ENCODE measurements at places on chromosomes 4 and X.

- no peak for DNase-seq
Measured at GRCh38 chrX:118566359-118566758, 70.7 kb downstream of the DOCK11 start.

DNA sequence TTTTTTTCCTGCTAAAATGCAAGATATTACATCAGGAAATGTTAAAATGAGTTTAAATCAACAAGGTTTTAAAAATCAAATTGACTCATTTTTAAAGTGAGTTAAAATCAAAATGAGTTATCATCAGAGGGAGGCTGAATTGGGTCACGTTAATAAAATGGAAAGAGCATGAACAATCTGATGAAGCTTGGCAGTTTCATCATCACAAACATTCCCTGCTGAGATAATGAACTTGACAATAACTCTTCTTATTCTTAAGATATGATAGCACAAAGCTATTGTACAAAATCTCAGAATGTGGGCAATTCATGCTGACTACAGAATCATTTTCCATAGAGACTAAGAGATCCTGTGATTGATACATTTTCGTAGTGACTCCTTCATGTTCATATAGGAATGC, 1086.7 kb downstream of the STIM2 start:
- DNase-seq = no peak

DNA sequence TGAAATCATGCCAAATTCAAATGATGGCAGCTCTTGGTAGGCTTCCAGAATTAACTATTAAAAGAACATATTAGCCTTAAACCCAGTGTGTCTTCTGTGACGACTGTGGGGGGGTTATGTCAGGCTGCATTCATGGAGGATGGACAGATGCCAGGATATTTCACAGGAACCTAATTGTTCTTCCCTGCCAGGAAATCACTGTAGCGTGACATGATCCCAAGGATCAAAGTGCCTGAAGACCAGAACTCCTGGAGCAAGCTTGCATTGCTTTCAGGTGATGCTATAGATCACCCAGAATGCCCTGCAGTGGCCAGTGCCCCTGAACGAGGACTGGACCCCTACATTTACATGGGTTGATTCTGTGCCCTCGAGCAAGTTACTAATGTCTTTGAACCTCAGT, 1093.0 kb upstream of the TENM3 start:
- no peak for DNase-seq

DNA sequence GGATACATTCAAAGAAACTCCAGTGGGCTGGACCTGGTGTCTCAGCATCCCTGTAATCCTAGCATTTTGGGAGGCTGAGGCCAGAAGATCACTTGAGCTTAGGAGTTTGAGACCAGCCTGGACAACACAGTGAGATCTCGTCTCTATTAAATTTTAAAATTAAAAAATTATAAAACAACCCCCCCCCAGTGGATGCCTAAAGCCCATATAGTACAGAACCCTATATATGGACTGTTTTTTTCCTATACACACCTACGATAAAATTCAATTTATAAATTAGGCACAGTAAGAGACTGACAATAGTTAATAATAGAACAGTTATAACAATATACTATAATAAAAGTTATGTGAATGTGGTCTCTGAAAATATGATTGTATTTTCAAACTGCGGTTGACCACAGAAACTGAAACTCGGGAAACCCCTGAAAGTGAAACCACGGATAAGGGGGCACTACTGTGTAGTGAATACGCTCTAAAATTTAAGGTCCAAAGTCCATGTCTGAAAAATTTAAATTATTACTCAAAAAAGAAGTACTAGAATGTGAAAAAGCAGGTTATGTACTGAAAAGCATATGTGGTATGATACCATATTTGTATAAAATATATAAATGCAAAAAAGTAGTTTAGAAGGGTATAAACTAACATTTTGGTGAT, 2.0 kb downstream of the SMIM14 start:
- no peak for DNase-seq
